ENCODE measurements at places on chromosomes 5 and 9. TPM values are rescaled to one million over a fixed set of nuclear protein-coding genes. Genes with fewer than 3 reads are reported as not detected.
A peak's percentile ranks its signal among the peaks of the same experiment; 100 is the strongest.

GRCh38 chr5:96968614-96969013 lies 32.7 kb downstream of the LNPEP start:
- DNase-seq: no peak

DNA sequence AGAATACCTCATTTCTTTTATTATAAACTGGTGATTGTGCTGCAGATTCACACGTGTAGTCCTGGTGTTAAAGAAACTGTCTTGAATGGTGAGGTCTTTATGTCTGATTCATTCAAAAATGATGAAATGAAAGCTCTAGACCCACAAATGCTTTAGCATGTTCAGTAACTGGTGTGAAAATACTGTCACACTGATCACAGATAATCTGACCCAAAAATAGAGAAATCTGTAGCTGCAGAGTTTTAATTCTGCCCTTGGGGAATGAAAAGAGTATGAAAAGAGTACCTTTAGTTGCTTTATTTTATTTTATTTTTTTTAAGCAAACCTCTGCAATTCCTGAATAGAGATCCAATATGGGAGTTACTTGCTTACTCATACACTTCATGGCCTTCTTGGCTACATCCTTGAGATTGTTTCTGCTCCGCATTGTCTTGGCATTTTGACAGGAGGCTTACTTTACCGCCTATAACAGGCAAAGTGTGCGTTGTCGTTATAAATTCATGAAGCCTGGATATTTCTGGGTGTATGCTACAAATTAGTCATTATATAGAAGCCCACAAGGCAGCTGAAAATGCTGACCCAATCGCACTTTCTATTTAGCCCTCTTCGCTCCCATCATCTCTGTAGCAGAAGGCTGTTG lies 2.7 kb downstream of the RGMB start:
- DNase-seq: no peak

DNA sequence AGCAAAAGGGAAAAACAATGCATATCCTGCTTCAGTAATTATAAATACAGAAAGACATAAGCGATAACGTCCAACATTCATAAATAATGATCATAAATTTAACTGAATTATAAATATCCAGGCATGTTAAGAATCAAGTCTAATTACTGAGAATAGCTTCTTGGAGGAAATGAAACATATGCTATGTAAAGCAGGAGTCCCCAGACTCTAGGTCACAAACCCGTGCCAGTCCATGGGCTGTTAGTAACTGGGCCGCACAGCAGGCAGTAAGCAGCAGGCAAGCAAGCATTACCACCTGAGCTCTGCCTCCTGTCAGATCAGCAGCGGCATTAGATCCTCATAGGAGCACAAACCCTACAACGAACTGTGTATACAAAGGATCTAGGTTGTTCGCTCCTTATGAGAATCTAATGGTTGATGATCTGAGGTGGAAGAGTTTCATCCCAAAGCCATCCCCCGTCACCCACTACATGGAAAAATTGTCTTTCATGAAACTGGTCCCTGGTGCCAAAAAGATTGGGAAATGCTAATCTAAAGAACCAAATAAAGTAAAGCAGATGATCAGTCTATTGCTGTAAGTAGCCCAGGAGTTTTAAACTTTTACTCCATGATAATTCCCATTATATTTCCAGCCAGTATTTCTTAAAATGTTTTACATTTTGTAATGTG lies 50.4 kb downstream of the CERT1 start:
- no peak for DNase-seq

DNA sequence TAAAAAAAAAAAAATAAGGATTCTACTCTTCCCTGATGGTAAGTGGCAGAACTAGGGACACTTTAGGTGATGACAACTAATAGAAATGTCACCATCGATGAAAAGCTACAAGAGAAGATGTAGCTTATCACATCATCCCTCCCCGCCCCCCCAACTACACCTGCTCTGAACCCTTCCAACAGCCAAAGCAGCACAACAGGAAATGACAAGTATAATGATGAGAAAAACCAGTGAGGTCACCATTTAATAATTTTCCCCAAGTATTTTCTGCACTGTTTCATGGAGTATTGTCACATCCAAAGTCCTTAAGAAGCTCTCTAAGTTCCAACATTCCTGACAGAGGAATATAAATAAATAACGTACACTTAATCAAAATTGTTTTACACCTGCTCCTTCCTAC lies 221.4 kb downstream of the EFNA5 start:
- DNase-seq: no peak

DNA sequence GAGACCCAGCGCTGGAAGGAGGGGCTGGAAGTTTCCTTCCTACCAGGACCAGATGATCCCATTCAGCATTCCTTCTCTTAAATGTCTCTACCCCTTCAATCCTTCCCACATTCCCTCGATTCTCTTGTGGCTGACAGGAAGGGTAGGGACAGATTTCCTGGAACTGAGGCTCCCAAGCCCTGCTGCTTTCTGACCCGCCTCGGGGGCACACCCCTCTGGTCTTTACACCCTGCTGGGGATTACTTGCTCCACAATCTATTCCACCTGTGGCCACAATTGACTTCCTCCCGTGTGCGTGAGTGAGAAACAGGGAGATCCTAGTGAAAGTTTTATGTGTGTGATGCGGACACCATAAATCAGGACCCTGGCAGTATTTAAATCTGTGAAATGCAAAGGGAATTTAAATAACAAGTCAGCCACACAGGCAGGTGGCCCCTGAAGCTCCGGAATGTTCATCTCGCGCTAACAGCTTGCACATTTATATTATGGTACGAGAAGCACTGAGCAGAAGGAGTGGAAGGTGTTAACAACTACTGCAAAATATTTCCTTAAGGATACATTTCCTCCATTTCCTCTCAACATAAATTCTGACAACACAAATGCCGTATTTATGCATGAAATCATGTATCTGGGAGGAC lies 237.5 kb downstream of the SLIT3 start:
- DNase-seq: no peak

- DNase-seq: no peak
Observed at GRCh38 chr5:88092358-88092757, 176.3 kb downstream of the TMEM161B start.

DNA sequence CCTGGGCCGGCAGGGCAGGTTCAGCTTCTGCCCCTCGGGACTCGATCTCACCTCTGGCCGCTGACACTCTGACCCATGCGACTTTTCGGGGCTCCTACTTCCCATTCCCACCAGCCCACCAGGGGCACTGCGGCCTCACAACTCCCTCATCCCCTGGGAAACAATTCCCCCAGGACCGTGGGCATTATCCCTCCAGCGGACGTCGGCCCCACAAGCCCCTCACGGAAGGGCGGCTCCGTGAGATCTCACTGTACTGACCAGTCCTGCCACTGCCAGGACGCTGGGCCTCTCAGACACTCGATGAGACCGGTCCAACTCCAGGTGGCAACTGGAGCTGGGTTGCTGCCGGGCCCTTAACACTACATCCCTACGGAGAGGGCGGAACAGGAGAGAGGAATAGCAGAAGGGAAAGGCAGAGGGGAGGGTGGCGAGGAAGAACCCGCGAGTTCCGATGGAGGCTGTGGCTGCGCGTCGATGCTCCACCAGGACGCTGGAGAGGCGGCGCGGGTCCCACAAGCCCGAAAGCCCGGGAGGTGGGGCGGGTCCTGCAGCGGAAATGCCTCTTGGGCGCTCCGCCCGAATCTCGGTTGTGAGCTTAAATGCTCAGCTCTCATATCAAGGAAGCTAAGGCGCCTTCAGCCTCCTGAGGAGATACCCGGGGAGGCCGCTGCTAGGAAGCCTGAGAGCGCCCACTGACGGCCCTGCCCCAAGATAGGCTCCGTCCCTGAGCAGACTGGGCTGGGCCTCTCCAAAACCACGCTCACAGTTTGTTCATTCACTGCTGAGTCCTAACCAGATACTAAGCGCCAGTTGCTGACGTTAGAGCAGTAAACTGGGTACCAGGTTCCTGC lies 36.3 kb downstream of the VCP start:
- peak; percentile 71 for DNase-seq

Gene PCA3
- total RNA-seq: not detected

Gene ISOC1
- 112 TPM for total RNA-seq

Gene FST
- total RNA-seq: 2.0 TPM

Gene HAVCR1
- not detected for total RNA-seq
